ENCODE measurements at places on chromosomes 4 and X.

DNA sequence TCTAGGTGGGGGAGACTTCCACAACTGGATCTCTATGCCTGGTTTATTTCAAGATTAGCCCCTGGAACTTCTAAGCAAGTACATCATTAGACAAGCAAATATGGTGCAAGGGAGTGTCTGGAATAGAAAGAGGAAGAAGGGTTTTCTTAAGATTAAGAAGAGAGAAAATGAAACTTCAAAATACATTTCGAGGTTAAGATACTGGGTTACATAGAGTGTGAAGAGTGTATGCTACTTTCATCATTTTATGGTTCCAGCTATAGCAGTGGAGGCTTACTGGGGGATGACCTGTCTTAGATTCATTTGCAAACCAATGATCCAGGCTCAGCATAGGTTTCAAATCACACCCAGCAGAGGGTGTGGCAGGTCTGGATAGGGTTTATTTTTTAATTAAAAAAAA is 144.4 kb upstream of the GATB start:
- no peak for DNase-seq

- no peak for DNase-seq
Measured at GRCh38 chr4:40702800-40703151, 47.0 kb upstream of the NSUN7 start.

- DNase-seq: no peak
Measured at GRCh38 chr4:156098805-156099204, 145.1 kb upstream of the CTSO start.

- DNase-seq: no peak
Measured at GRCh38 chrX:148380650-148381561, 119.5 kb upstream of the AFF2 start.

- DNase-seq: no peak
Measured at GRCh38 chrX:48751343-48751742, 10.2 kb upstream of the GLOD5 start.
